ENCODE measurements at places on chromosomes 3 and 15. TPM values are rescaled to one million over a fixed set of nuclear protein-coding genes. Genes with fewer than 3 reads are reported as not detected.

FBXO40 gene
- not detected for total RNA-seq

SAMMSON gene
- total RNA-seq = not detected

PLSCR4 gene
- total RNA-seq = 28.3 TPM

SSUH2 gene
- total RNA-seq = not detected

NR1I2 gene
- total RNA-seq = not detected

FANCD2OS gene
- total RNA-seq = not detected

CEMIP gene
- total RNA-seq = 249 TPM

SLC25A36 gene
- total RNA-seq = 75.4 TPM

ZNF501 gene
- total RNA-seq = 13.1 TPM

ZIC4 gene
- not detected for total RNA-seq

LRRC49 gene
- 25.2 TPM for total RNA-seq

ST8SIA2 gene
- 0.25 TPM for total RNA-seq

PLA2G4D gene
- total RNA-seq = not detected

CELF6 gene
- total RNA-seq = 1.6 TPM

SNTN gene
- not detected for total RNA-seq

FES gene
- 19.0 TPM for total RNA-seq

UBAP1L gene
- total RNA-seq = 3.8 TPM

MORC1 gene
- total RNA-seq = not detected

GPR171 gene
- not detected for total RNA-seq

RUBCN gene
- 22.3 TPM for total RNA-seq

PEX5L gene
- total RNA-seq = 0.27 TPM

ITGA11 gene
- 81.1 TPM for total RNA-seq

EXD1 gene
- not detected for total RNA-seq

IL5RA gene
- total RNA-seq = not detected

PGBD4 gene
- total RNA-seq = 1.6 TPM

MEIS2 gene
- total RNA-seq = 84.0 TPM

ITIH3 gene
- under 0.01 TPM for total RNA-seq

LRTM1 gene
- total RNA-seq = not detected

DPPA4 gene
- not detected for total RNA-seq

OXTR gene
- 6.1 TPM for total RNA-seq

TM4SF1 gene
- 299 TPM for total RNA-seq

LARP6 gene
- total RNA-seq = 68.1 TPM

C2CD4A gene
- not detected for total RNA-seq

CCDC14 gene
- total RNA-seq = 46.0 TPM

NECTIN3 gene
- total RNA-seq = 53.9 TPM

NR2F2 gene
- total RNA-seq = 15.5 TPM

KBTBD8 gene
- 1.1 TPM for total RNA-seq

FRMD4B gene
- 0.81 TPM for total RNA-seq

GHRL gene
- total RNA-seq = not detected

TRH gene
- total RNA-seq = 2.5 TPM

FAM107A gene
- 0.54 TPM for total RNA-seq
